Esophagus mucosa (tissue), 1 donor: ENCODE measurements at places on chromosomes 5 and 9.
A peak's percentile ranks its signal among the peaks of the same experiment; 100 is the strongest.

- peak; percentile 29 for ATAC-seq
These were observed 10.4 kb downstream of the TRIM14 start for GRCh38 chr9:98108531-98109031.

GRCh38 chr9:68932458-68932857 is 81.5 kb downstream of the PRKACG start:
- ATAC-seq: no peak

- ATAC-seq: no peak
These were observed 38.7 kb upstream of the SLC36A1 start for GRCh38 chr5:151408591-151409230.

DNA sequence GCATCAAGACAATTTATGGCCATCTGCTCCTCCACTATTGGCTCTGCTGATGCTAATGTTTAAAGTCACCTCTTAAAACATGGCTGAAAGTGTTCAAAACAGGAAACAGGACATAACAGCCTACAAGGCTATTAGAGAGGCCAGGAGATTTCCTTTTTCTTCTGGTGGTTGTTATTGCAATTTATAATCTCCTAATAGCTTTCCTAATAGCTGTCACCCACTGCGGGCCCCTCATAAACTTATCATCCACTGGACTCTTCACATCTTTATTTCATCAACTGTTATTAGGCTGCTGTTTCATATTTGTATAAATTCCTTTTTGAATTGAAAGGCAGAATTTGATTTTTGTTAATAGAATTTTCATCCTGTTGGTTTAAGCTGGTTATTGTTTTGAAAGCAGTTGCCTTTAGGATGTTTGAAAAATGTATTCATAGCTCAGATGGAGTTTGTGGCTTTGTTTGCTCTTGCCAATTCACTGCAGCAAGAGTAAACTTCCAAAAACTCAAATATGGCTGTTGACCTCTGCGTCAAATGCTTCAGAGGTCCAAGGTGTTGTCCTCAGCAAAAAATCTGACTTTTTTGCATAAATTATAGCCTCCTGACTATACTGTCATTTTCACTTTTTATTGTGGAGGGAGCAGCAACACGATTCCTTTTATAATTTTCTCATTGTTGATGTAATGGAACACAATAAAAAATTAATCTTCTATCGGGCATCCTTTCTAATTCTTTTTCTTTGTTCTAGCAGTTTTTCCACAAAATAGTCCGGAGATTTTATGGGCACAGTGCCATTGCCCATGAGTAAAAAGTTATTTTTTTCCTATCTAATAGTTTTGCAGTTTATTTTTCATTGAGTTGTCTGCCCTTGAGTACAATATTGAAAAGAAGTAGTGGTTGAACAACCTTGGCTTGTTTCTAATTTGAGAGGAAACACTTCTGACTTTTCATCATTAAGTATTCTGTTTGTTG is 69.3 kb downstream of the MAT2B start:
- no peak for ATAC-seq

DNA sequence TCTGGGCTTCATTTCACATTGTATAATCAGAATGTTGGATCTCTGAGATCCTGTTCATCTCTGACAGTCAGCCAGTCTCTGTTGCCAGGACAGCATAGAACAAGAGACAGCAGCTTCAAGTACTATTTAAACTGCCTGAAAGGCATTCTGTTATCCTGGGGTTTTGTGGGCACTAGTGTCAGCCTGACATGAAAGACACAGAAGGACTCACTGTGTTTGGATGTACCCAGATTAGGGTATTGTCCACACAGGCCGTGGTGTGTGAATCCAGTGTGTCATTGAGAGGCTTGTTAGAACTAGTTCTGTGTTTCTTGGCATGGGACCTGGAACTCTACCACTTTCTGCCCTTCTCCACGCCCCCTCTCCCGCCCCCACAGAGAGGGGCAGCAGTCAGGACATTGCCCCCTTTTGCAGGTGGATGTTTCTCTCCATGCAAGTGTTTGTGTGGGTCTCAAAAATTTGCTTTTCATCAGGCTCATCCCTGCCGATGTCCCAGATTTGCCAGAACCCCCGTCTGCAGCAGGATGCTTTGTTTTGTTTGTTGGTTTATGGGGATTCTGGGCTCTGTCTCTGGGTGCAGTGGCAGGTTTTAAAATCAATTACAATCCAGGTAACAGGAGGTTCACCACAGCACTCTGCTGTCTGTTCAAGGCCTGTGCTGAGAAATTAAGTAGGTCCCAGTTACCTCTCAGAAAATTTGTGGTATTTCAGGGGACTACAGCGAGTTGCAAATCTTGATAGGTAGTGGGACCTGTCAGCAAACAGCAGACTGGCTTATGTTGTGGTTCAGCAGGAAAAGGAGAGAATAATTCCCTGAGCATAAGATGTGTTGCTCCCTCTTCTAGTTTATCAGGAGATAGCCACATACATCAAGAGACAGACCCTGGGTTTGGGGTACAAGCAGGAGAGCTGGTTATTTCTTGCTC is 144.6 kb downstream of the DOCK2 start:
- ATAC-seq: no peak

- no peak for ATAC-seq
These were observed 43.5 kb upstream of the TNC start for GRCh38 chr9:115161446-115161845.
